ENCODE measurements at places on chromosomes 16 and 17.
A peak's percentile ranks its signal among the peaks of the same experiment; 100 is the strongest.

GRCh38 chr16:16780588-16780987 lies 401.6 kb downstream of the NPIPA7 start:
- no peak for DNase-seq

DNA sequence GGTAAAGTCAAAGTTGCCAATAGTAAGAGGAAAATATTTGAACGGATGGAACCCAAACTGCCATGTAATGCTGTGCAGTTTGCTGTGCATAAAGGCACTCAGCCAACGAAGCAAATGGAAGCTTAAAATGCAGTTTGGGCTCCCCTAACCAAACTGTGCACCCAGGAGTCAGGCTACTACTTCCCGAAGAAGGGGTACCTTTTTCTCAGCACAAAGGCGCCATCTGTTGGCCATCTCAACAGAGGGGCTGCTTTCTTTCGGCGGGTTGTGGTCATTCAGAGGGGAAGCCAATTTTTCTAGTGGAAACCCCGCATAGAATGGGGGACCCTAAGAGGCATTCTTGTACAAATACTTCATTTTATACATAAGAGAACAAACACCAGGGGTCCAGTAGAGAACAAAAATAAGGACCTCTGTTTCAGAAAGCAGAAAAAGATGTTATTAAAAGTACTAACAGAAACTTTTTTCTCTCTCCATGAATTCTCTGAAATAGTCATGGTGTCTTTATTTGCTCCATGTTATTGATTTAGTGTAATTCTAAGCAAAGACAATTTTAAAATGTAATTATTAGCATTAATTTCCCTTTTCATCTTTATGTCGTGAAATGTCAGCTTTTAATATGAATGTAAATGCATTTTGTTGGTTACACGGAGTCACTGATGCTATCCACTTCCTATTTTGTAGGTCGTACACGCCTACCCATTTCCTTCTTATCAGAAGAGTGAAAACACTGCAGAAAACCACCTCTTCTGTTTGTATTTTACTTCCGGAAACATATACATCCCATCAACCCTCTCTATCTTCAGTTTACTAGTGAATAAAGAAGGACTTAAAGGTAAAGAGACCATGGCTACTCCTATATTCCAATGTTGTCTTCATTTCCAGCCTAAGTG lies 453.3 kb downstream of the KCNJ2 start:
- DNase-seq, result peak; percentile 89

GRCh38 chr17:36697903-36698530 lies 96.6 kb downstream of the MRM1 start:
- DNase-seq, result no peak

DNA sequence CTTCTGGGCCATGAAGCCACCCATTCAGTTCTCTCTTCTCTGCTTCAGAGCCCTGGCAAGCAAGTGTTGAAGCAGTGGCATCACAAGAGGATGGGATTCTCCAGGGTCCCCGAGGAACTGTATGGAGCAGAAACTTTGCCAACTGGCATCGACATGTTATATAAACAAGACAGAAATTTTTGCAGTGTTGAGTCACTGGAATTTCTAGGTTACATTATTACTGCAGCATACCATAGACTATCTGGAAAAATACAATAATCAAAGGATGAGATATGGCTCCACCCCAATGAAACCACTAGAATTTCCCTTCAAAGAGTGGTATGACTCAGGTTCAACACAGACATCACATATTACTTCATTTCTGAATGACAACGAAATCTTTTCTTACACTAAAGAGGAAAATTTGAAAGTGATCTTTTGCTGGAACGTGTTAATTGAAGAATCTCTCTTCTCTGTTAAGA lies 343.0 kb upstream of the DYNLRB2 start:
- DNase-seq, result no peak

DNA sequence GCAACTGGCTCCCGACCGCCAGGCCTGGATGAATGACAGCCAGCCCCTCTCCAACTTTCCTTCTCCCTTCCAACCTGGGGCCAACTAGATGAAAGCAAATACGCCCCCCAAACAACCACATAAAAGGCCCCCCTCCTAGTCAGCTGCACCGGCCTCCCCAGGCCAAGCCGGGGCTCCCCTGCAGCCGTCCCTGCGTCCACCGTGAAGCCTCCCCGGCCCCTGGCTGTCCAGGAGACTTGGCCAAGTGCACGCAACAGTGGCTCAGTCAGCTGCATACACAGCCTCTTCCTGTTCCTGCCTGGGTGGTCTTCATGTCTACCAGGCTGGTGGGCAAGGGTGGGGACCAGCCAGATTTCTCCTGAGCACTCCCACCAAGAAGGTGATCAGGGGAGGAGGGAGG lies 16.0 kb downstream of the DNAH17 start:
- DNase-seq, result no peak

- DNase-seq, result no peak
Observed at GRCh38 chr16:50428742-50429141, 60.0 kb upstream of the BRD7 start.

- DNase-seq, result peak; percentile 81
Observed at GRCh38 chr17:81130385-81131361, 34.6 kb upstream of the PVALEF start.

GRCh38 chr16:54288835-54289241 lies 2.3 kb upstream of the IRX3 start:
- no peak for DNase-seq

DNA sequence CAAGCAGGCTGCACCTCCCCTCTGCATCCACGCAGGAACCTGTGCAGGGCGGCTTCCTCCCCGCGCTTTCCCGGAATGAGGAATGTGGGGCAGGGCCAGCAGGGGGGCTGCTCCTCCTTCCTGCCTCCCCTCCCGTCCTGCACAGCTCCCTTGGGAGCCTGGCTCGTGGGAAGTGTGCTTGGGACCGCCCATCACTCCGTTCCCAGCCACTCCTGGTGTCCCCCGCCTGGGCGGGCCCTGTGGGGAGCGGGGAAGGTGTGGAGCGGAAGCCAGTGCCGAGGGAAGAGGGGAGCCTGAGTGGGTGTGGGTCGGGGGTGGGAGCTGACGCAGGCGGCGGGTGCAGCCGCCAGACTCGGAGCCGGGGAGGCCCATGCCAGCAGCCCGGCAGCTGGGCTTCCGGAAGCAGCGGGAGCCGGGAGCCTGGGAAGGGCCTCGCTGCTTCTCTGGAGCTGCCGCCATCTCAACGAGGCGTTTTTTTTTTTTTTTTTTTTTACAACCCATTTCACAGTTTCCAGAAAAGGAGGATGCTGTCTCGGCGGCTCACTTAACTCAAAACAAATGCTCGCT lies 24.1 kb downstream of the BAHCC1 start:
- no peak for DNase-seq

DNA sequence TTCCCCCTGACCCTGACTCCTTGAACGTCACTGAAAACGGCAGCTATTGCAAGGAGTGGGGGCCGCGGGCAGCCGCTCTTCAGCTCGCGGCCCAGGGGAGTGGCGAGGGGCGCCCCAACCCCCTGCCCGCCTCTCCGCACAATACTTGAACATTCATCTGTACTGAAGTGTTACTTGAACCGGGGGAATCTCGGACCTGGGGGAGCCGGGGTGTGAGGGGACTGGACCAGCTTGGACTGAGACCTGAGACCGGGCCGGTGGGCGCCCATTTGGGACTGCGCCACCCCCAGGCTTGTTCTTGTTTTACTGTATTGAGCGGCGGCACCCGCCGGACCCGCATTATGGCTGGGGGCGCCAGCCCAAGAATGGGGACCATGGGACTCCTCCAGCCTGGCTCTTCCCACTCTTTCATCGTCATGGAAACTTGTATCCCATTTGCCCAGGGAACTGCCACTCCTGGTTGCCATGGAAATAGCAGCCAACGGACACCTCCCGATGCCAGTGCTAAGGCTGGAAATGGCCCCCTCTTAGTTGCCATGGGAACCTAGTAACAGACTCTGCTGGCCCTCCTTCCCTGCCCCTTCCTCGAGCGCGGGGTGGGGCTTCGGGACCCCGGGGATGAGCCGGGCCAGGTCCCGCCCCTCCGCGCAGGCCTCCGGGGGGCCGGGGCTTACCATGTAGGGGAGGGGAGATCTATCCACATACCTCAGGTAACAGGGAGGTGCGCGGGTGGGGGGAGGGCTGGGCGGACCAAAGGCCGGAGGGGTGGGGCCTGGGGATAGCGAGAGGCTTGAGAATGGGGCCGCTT lies 805 bp upstream of the ORAI3 start:
- peak; percentile 93 for DNase-seq

DNA sequence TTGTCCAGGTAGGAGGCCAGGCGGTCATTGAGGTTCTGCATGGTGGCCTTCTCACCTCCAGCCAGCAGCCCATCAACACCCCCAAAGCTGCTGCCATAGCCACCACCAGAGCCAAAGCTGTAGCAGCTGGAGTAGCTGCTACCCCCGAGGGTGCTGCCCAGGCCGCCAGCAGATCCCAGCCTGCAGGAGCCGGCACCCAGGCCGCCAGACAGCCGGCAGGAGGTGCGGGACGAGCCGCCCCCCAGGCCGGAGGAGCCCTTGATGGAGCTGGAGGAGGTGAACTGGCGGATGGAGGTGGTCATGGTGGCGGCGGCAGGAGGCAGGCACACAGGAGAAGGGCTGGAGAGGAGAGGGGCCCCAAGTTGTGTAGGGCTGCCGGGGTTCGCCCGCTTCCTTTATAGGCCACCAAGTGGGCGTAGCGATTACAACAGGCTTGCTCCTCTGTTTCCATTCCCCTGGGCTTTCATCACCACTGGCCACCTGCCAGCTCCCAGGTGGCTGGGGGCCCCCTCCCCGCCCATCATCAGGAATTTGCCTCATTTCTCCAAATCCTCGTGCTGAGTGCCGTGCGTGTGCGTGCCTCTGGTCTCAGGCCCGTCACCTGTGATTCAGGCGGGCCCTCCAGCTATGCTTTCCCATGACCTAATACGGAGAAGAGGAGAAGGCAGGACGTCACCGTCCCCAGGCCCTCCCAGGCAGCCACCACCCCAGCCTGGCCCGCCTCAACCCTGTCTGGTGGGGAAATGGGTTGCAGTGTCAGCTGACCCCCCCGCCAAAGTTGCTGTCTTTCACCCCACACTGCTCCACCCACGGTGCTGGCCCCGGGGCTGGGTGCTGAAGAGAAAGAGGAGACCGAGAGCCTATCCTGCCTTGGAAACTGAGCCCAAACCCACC lies at the start of gene KRT17:
Gene KRT17, minus strand, starts transcription at position 368 of the 894 bp plus-strand sequence. Its CDS starts 66 bp downstream, at position 302.
- DNase-seq, result no peak

- DNase-seq, result no peak
Observed at GRCh38 chr17:6066183-6066948, 3.8 kb upstream of the WSCD1 start.

- peak; percentile 88 for DNase-seq
Observed at GRCh38 chr17:41665566-41666236, 23.0 kb upstream of the EIF1 start.

DNA sequence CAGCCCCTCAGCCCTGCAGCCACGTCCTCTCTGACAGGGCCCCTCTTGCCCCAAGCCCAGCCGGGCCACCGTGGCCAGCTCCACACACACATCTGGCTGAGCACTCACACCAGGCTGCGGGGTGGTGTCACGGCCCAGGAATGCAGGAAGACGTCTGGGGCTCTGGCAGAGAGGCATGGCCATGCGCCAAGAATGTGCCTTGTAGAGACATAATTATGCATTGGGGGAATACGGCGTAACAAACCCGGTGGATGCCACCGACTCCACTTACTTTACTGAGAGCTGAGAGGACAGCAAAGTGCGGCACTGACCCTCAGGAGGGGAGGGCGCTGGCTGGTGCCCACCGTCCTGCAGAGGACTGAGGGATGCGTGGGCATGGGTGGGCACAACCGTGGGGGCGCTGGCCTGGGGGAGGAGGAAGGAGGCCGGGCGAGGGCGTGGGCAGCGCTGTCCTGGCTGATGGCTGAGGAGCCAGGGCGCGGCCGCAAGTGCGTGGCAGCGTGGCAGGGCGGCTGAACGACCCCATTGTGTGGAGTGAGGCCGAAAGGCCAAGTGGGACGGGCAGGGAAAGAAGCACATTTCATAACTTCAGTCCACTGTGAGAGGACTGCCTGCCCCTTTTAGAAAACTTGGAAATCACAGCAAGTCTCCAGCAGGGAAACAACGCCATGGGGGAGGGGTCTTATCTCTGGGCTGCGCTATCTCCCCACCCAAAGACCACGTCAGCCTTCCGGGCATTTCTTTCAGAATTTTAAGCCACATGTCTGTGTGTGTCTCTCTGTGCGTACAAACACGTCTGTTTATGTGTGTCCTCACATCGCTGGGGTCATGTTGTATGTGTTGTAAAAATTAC lies 30.6 kb downstream of the METRNL start:
- DNase-seq, result no peak

DNA sequence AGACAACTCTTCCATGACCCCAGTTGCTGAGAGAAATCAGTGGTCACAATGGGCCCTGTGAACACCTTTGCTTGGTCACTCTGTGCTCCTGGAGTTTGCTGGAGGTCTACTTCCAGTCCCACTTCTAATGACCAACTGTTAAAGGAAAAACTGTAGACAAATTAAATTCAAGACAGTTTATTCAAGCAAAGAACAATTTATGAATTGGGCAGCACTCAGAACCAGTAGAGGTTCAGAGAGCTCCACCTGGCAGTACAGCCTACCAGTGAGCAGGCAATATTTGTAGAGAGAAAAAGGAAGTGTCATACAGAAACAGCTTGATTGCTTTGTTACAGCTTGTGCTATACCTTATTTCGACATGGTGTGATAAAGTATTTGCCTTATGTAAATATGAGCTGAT lies 116.5 kb downstream of the HS3ST3B1 start:
- no peak for DNase-seq

- no peak for DNase-seq
Observed at GRCh38 chr16:180101-180675, at the start of gene HBQ1. TSS of gene HBQ1 (plus strand) at chr16:180459. CDS start at chr16:180487, 28 bp downstream.

GRCh38 chr17:40086150-40087044 lies 14.0 kb downstream of the NR1D1 start:
- no peak for DNase-seq

DNA sequence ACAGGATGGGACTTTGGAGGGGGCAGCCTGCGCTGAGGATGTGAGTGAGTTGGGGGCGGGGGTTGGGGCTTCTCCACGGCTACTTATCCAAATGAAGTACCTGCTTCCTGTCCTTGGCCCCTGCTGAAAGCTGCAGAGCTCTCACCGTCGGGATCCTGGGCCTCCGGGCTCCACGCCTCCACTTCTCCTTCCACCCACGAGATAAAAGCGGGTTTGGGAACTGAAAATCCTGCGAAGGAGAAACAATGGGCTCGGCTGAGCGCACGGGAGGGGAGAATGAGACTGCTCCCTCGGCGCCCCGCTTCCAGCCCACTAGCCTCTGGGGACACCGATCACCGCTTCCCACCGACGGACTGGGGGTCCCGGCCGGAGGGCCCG lies 486 bp downstream of the ZNF785 start:
- DNase-seq, result no peak

- peak; percentile 25 for DNase-seq
Observed at GRCh38 chr16:90077757-90078578, 837 bp upstream of the PRDM7 start.
